ENCODE measurements at places on chromosomes 12 and 14. TPM values are rescaled to one million over a fixed set of nuclear protein-coding genes. Genes with fewer than 3 reads are reported as not detected.

The FBXL14 gene
- total RNA-seq: 26.1 TPM

The BDKRB1 gene
- 0.38 TPM for total RNA-seq

The SLC41A2 gene
- 71.6 TPM for total RNA-seq

The IRF2BPL gene
- 65.9 TPM for total RNA-seq

The RD3L gene
- total RNA-seq: 12.0 TPM

The SSPN gene
- 41.0 TPM for total RNA-seq

The ACRBP gene
- total RNA-seq: 0.49 TPM

Measured in camera-type eye (tissue), 1 donor.